Activated T-helper 17 cell treated with anti-CD3 and anti-CD28 coated beads, Interleukin-2, amount 50 U/mL, for 72 hours (primary cell): ENCODE measurements at places on chromosomes 5 and 9.
A peak's percentile ranks its signal among the peaks of the same experiment; 100 is the strongest.

DNA sequence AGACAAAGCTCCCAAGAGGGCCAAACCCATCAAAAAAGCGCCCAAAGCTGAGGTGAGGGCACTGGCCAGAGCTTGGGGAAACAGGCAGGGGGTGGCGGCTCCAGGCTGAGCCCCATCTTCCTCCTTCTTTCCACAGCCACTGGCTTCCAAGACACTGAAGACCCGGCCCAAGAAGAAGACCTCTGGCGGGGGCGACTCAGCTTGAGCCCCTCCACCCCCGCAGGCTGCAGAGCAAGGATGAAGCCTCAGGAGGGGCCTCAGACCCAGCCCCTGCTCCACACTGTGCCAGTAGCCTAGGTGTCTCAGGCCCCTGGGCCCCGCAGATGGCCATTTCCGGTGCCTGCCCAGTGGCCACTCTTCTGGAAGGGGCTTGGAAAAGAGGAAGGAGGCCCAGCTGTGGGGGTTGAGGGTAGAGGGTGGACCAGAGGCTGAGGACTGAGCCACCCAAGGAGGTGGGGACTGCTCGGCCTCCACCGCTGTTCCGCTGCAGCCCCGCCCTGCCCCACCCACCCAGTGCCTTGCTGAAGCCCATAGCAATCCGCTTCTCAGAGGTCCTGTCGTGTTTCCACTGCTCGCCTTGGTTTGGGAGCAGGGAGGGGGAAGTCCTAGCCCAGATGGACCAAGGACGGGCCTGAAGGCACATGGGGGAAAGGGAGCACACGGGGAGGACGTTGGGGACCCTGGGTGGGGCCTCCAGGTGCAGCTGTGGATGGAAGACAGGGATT lies 6.9 kb downstream of the REEP2 start:
- no peak for ATAC-seq

DNA sequence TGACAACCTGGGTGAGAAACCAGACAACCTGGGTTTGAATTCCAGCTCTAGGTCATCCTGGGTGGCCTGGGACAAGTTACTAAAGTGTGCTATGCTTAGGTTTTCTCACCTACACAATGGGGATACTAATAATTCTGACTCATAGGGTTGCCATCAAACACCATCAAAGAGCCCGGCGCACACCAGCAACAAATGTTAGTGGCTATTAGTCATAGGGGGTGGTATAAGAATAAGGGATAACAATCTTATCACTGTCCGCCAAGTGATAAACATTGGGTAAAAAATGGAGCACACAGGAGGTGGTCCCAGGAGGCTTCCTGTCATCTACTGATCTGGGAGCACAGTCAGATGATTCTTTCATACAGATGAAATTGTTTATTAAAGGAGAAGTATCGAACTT lies 61.4 kb upstream of the AFAP1L1 start:
- ATAC-seq, result no peak

DNA sequence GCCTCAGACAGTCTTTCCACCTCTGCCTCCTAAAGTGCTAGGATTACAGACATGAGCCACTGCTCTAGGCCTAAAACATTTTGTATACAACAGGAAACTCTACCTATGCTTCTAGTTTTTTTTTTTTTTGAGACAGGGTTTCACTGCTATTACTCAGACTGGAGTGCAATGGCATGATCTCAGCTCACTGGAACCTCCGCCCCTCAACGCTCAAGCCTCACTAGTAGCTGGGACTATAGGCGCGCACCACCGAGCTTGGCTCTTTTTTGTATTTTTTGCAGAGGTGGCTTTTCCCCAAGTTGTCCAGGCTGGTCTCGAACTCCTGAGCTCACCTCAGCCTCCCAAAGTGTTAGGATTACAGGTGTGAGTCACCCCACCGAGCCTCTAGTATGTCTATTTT lies 5.4 kb downstream of the HSPA9 start:
- no peak for ATAC-seq

DNA sequence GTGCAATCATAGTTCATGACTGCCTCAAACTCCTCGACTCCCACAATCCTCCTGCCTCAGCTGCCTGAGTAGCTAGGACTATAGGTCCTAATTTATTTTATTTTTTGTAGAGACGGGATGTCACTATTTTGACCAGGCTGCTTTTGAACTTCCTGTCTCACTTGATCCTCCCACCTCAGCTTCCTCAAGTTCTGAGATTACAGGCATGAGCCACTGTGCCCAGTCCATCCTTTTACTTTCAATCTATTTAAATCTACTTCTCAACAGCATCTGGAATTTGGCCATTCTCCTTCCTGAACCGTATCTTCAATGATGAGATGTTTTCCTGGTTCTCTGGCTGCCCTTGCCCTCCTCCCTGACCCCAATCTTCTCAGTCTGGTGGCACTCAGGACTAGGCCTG lies 12.2 kb upstream of the GRIN1 start:
- ATAC-seq, result no peak

- ATAC-seq, result peak; percentile 20
These were observed 833 bp downstream of the C5orf24 start for GRCh38 chr5:134846641-134846960.

GRCh38 chr5:134523543-134524271 lies 1.8 kb upstream of the JADE2 start:
- no peak for ATAC-seq

DNA sequence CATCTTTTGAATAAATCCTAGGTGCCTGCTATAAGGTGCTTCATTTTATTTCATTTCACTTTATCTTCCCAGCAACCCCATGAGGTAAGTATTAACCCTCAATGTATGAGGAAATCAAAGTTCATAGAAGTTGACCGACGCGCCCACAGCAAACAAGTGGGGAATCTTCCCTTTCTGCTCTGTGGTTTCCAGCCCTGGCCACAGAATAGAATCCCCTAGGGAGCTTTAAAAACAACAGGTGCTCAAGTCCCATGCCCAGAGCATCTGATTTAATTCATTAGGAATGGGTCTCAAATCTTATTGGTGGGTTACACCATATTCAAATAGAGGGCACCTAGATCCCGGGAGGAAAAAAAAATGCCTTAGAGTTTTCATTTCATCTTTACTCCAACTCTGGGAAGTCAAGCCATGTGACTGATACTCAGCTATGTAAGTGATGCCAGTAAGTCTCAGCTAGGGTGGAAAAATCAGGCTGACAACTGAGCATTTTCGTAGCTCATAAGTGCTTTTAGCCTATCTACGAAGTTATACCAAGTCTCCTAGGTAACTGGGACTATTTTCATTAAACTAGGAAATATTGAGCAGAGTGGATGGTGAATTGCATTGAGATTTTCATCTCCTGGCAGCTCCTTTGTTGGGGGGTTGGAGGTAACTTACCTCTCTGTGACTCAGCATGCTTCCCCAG lies 353.4 kb upstream of the SLC30A5 start:
- ATAC-seq, result no peak

- ATAC-seq, result no peak
These were observed 752.8 kb upstream of the ADAMTS16 start for GRCh38 chr5:4387290-4387689.

- ATAC-seq, result no peak
These were observed 22.8 kb downstream of the FPGS start for GRCh38 chr9:127825319-127826051.

- ATAC-seq, result no peak
These were observed 134.8 kb downstream of the PCSK5 start for GRCh38 chr9:76025286-76025685.

DNA sequence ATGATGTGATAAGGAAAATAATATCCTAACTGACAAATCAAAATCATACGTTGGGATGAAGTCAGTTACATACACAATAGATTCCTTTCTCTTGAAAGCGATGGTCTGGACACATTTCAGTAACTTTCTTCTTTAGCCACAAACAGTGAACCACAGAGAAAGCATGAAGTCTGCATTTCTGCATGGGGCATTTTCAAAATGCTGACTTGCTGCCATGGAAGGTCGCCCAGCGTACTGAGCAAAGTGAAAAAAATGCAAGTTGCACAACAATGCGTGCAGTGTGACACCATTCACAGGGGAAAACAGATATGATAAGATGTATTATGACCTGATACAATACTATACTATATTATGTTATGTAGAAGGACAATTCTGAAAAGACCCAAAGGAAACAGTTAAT lies 146.3 kb downstream of the SNX18 start:
- ATAC-seq, result no peak

- ATAC-seq, result no peak
These were observed 105.0 kb upstream of the WWC1 start for GRCh38 chr5:168186289-168187074.

- no peak for ATAC-seq
These were observed 260.7 kb downstream of the SYK start for GRCh38 chr9:91062281-91062680.

DNA sequence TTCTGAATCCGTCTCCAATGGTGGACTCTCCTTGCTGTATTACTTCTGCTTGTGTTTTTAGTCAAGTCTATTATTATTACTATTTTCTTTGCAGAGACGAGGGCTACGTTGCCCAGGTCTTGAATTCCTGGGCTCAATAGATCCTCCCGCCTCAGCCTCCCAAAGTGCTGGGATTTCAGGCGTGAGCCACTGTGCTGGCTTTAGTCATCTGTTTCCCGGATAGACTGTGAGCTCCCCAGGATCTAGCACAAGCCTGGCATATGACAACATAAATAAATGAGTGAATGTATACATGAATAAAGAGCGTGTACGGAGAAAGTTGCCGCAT lies 439 bp upstream of the DDX46 start:
- ATAC-seq, result peak; percentile 34

DNA sequence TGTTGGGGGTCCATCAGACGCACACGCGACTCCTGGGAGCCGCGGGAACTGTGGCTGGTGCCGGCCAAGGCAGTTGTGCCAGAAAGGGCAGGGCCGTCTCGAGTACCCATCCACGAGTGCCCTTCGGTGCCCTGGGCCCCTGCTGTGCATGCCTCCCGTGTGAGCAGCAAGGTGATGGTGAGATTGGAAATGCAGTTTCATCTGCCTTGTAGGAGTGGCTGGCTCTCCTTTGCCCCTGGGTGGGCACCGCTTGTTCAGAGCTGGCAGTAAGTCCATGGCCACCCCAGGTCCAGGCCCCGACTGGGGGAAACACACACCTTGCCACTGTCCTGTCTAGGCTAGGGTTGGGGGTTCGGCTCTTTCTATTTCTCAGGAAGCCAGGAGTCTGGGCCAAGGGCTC lies 5.7 kb downstream of the NKD2 start:
- no peak for ATAC-seq

GRCh38 chr5:80141147-80141671 lies 106.1 kb downstream of the THBS4 start:
- ATAC-seq, result peak; percentile 25

DNA sequence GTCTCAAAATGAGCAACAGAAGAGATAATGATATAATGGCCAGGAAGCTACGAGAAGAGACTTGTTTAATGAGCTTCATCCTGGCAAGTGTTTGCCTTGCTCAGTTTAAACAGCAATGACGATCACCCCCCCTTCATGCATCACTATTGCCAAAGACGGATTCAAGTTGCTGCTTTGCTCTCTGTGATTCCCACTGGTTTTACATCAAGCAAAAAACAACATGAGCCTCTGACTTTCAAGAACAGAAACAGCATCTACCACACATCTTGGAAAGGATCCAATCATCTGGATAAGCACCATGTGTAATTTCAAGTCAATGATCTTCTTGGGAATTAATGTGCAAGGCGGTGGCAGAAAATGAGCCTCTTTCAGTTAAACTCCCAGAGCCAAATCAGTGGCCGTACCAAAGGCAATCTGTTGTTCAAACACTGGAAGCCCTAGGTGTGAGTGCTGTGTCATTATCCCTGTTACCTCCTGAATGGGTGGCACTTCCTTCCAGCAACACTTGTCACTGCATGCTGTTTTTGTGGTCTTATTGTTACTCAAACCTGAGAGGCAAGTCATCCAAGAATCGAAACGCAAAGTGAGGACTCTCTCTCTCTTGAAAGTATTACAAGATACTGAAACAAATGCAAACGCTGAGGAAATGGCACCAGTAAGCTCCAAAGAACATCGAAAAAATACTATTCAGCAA lies 72.8 kb downstream of the MED27 start:
- peak; percentile 99 for ATAC-seq

DNA sequence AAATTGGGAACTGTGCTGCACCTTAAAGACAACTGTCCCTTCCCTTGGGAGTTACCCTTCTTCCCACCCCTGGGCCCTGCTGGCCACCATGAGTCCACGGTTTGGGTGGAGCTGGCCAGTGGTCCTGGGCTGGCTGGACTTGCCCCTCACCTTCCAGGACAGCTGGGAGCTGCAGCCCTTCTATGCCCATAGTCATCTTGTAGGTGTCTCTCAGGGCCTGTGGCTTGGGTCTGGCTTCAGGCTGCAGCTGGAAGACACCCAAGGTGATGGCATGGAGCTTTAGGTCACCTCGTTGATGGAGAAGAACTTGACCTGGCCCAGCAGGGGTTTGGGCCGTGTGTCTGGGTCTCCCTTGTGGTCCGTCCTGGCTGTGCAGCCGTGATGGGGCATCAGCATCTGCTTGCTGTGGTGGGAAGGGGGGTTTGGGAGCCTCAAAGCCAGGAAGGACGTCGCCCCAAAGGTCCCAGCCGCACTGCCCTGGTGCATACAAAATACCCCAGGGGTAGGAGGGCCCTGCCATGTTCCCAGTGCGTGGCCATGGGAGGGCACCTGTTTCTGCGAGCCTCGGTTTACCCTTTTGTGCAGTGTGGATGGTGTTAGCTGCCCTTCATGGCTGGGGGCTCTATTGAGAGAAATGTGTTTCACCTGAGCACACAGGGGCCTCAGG lies 8.9 kb downstream of the WNK2 start:
- ATAC-seq, result no peak

DNA sequence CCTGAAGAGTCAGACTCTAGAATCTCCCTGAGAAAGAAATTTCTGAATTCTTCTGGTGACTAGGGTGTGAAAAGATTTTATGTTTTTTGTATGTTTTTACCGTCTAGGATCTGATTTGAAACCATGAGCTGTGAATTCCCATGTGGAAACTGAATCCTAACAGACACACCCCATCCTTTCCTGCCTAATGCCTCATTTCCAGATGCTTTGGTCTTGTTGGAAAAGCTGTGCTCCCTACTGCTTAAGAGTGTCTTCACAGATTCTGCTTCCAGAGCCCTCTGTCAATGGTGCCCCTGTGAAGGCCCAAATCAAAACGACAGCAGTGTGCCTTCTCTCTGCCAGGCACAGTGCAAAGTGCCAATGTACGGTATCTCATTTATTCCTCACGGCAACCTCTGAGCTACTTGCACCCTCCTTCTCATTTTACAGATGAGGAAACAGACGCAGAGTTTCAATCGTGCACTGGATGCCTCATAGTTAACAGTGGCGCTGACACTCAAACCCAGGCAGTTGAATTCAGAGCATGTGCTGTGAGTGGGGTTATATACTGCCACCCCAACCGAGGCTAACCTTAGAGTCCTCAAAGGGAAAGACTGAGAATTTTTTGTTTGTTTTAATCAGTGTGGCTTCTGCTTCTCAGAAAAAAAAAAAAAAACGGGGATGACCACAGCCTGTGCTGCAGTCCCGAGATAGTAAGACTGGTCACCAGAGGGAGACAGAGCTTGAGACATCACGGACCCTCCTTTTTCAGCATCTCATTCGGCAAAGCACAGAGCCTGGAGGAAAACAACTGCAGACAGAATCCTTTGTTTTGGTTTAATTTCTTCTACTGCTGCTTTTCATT lies 188.4 kb downstream of the SNCAIP start:
- ATAC-seq, result no peak

DNA sequence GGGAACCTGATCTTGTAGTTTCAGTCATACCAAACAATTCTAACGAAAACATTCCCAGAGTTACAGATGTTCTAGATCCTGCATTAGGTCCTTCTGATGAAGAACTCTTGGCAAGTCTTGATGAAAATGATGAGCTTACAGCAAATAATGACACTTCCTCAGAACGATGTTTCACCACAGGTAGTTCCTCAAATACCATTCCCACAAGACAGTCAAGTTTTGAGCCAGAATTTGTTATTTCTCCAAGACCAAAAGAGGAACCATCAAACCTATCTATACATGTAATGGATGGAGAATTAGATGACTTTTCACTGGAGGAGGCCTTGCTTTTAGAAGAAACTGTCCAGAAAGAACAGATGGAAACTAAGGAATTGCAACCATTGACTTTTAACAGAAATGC lies 21.0 kb downstream of the RMI1 start:
- no peak for ATAC-seq
